LNCaP clone FGC (cell line): ENCODE measurements at places on chromosomes 3 and 15.

DNA sequence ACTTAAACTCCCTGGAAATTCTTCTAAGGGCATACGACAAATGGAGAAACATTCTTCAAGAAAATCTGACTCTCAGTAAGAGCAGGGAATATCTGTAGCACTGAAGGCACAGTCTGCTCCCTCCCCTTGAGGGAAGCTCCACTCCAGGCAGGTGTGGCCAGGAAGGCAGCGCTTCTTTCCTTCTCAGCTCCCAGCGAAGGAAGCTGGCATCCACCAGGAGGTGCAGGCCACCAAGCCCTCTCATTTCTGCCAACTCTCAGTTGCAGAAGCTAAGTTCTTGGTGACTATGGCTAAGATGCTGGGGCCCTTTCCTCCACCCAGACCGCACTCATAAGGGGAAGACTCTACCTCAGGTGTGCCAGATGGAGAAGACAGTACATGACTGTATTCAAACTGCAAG lies 37.7 kb upstream of the SLC41A3 start:
- no peak for DNase-seq

GRCh38 chr15:67172172-67172571 lies 82.3 kb downstream of the AAGAB start:
- no peak for DNase-seq

GRCh38 chr3:196354132-196354531 lies 15.9 kb upstream of the TM4SF19 start:
- DNase-seq: no peak

- no peak for DNase-seq
Observed at GRCh38 chr3:71154846-71155245, 428.7 kb downstream of the FOXP1 start.

GRCh38 chr3:60403866-60404265 lies 847.4 kb downstream of the FHIT start:
- DNase-seq: no peak

DNA sequence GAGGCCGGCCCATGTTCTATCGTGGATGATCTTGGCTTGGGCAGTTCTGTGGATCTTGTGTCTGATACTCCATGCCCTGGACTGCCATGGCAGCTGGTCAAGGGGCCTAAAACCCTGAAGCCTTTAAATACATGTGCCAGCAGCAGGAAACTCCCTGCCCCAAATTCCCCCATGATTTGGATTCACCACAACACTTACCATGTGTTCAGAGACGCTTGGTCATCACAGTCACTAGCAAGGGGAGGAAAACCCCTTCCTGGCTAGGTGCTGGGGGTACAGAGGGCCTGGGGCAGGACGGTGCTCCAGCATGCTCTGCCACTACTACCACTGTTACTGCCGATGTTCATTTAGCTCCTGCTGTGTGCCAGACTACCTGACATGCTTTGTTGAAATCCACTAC lies 94.4 kb downstream of the DNAJB8 start:
- no peak for DNase-seq

- no peak for DNase-seq
Observed at GRCh38 chr15:33236841-33237509, 42.5 kb upstream of the FMN1 start.

DNA sequence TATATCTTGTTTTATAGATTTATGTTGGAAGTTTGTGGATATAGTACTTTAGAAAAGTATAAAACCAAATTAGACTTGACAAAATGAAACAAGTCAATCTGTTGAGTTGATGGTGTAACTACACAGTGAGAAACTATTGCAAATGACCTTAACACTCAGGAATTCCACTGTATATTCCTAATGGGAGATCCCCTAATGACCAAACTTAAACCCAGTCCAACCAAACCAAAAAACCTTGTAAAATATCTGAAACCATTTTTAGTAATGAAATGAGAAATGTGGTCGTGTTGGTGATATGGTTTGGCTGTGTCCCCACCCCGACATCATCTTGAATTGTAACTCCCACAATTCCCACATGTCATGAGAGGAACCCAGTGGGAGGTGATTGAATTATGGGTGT lies 31.9 kb upstream of the ATP13A3 start:
- no peak for DNase-seq

GRCh38 chr15:44468709-44469385 lies 41.4 kb downstream of the CTDSPL2 start:
- no peak for DNase-seq

DNA sequence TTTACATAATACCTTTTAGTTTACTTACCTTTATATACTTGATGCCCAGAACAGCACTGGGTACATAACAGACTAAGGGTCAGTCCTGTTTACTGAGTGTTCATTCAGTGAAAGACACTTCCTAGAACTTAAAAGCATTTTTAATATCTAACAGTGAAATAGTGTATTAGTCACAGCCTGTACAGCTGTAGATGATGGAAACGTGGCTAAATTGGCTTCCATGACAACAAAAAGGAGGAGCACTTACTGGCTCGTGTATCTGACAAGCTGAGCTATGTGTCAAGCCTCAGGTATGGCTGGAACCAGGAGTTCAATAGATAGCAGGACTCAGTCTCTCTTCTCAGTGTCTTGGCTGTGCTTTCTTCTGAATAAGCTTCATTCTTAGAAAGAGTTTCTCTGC lies 40.2 kb downstream of the CMTM8 start:
- DNase-seq: no peak

DNA sequence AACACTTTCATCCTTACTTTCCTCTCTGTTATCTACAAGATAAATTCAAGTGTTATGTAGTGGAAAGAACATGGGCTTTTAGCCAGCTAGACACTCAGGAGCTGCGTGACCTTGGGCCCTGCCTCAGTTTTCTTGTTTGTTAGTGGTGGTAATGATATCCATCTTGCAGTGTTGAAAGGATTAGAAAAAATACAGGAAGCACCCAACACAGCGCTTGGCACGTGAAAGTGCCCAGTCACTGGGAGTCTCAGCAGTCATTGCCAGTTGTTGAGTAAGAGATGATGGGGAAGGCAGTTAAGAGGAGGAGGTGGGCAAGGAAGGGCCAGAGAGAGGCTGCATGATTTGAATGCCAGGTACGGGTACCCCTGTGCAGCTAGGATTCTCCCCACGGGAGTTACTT lies 5.3 kb downstream of the PDIA5 start:
- DNase-seq: no peak

- DNase-seq: no peak
Observed at GRCh38 chr15:68439506-68439905, 7.5 kb upstream of the ITGA11 start.

DNA sequence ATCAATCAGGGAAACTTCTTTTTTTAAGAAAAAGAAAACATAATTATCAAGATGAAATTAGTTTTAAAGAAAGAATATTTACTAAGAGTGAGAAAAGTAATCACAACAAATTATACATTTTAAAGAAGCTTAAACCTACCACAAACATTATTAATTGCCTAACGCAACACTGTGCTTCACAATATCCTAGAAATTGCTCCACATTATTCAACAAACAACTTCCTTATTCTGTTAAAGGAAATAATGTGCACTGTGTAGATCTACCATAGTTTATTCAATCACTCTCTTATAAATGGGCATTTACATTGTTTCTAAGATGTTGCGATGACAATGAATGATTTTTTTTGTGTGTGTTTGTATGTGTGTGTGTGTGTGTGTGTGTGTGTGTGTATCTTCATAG lies 525.9 kb upstream of the KCNMB2 start:
- DNase-seq: no peak

DNA sequence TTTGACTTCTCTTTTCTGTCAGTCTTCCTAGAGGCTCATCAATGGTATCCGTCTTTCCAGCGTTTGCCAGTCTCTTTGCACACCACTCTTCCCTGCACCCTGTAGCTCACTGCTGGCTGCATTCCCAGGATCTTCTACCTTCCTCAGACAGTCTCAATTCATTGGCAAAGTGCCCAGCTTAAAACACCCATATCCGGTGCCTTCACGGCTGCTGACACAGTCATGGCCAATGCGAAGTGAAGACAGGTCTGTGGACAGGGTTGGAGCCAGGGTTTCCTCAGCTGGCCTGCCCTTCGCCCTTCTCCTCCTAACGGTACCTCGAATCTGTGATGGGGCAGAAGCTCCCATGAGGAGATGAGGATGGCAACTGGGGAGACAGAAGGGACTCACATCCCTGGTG lies 36.1 kb downstream of the PTH1R start:
- DNase-seq: peak; percentile 83

GRCh38 chr3:31178467-31178866 lies 284.0 kb upstream of the GADL1 start:
- DNase-seq: no peak

DNA sequence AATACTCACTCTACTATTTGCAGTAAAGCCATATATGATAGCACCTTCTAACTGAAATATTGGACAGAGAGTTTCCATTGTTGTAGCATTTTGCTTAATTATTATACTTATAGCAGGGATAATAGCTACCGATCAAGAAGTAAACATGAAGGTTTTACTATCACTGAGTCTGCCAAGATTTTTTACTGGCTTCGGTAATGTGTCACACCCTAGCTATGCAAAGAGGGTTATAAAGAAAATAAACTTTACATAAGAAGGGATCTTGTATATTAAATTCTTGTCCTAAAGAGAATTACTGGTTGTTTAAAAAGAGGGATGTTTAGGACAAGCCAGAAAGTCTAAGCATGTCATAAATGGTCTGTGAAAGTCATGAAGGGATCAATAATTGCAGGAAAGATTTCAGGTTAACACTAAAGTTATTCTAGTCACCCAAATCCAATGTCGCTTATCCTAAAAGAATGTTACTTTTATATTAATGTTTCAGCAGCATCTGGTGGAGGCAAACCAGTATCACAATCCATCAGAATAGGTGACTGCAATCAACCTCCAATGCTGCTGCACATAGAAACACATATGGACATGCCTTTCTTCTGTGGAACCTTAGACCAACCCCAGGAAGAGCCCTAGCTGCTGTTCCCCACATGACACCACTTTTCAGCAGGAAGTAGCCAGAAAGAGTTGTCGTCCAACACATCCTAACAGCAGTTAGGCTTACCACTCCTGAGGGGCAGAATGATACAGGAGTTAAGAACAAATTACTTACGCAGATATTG lies 62.7 kb upstream of the GK5 start:
- no peak for DNase-seq

- no peak for DNase-seq
Observed at GRCh38 chr3:122100591-122101463, 45.7 kb downstream of the CD86 start.

GRCh38 chr15:65355173-65355987 lies 22.4 kb downstream of the IGDCC3 start:
- no peak for DNase-seq

DNA sequence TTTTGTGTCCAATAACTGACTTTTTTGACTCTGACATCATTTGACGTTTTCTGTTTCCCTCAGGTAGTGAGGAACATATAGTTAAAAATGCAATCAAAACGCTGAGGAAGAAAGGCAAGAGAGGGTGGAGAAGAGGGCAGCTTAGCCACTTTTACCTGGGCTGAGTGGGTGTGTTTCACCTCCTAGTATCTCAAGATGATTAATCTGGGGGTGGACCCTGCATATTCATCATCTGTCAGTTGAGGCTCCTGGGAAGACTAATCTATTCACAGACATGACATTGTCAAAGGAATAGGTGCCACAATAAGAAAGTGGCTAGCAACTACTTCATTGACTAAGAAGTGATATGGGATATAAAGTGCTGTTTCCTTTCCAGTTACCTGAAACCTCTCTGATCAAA lies 331.5 kb upstream of the RARB start:
- DNase-seq: no peak

DNA sequence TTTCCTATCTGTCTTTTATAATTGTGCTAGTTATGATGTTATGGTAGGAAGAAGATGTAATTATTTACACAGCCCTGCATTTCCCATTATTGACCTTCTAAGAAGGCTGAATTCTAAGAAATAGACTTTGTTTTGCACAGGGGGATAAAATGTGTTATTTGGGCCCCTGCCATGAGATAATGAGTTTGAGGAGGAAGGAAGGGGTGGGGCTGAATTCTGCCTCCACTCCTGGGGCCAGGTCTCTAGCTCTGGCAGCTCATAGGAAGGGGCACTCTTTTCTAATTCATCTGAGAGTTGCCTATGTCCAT lies 69.2 kb upstream of the GOLGA8B start:
- no peak for DNase-seq

DNA sequence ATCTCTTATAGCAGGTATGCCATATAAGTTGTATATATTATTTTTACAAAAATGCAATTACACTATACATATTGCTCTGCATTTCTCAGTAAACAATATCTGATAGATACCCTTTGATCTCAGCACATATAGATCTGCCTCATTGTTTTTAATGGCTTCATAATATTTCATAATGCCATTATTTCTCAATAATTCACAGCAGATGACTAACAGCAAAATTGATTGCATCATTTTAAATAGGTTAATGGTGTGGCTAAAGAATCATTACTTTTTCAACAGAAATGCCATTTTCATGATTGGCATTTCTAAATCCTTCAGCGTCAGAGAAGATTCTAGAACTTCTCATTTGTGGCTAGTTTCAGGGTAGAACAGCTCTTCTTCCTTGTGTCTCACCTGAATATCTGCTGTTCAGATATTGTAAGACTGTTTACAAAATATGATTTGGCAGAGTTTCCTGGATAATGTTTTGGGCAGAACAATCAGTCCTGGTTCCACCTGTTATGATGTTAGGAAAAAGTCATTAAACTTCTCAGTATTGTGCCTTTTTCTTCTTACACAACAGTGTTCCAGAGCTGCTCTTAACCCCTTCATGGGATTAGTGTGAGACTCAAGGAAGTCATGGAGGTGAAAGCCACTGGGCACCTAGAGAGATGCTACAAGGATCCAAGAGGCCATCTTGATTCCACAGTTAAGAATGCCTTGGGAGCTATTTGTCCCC lies 397.6 kb upstream of the THBS1 start:
- DNase-seq: no peak

DNA sequence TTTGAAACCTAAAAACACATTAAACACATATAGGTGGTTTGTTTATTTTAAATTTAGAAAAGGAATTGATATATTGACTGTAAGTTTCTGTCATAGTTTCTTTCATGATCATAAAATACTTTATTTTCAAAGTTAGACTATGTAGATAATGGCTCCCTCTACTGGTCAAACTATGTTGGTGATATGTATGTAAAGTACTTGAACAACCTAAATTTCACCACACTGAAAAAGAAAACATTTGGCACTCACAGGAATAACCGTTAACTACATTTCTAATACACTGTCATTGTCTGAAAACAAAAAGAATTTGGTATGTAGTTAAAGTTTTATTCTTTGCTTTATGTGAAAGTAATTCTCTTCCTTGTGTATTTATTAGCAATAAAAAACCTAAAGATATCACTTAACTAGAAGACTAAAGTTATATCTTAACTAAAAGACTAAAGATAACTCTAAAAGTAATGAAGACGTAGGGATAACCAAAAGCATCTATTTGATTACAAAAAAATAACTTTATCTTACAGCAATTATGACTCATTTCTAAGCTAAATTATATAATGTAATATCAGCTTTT lies 427.5 kb downstream of the VGLL3 start:
- peak; percentile 34 for DNase-seq

GRCh38 chr3:152937234-152937633 lies 102.3 kb downstream of the P2RY1 start:
- DNase-seq: no peak
